ENCODE measurements at places on chromosomes 7 and 10.

DNA sequence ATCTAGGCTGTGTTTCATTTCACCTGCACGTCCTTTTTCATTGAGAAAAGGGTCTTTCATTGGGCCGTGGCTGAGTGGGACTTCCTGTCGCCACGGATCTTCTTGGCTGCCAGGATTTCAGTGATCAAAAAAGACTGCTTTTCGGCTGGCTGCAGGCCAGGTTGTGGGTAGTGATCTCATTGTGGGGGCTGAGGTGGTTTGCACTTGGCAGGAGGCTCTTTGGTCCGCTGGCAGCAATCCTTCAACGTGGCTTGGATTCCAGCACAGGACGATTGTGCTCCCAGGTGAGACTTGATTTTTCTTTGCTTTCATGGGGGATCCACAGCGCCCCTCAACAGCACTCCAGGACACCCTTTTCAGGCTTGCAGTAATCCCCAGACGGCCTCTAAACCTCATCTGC, 29.0 kb upstream of the ZNF273 start:
- no peak for DNase-seq

- peak; percentile 76 for DNase-seq
Measured at GRCh38 chr7:8217200-8218068, 44.5 kb downstream of the ICA1 start.

GRCh38 chr7:24411226-24411625, 127.2 kb downstream of the NPY start:
- DNase-seq, result no peak

- peak; percentile 38 for DNase-seq
Measured at GRCh38 chr10:110803830-110804338, 67.8 kb upstream of the PDCD4 start.

GRCh38 chr10:103145860-103146466, 47.1 kb downstream of the NT5C2 start:
- DNase-seq, result no peak

- DNase-seq, result no peak
Measured at GRCh38 chr7:25884265-25884828, 267.7 kb upstream of the NFE2L3 start.

- DNase-seq, result no peak
Measured at GRCh38 chr7:17632384-17632783, 307.9 kb downstream of the SNX13 start.

GRCh38 chr7:137656227-137656849, 190.4 kb downstream of the DGKI start:
- peak; percentile 75 for DNase-seq

DNA sequence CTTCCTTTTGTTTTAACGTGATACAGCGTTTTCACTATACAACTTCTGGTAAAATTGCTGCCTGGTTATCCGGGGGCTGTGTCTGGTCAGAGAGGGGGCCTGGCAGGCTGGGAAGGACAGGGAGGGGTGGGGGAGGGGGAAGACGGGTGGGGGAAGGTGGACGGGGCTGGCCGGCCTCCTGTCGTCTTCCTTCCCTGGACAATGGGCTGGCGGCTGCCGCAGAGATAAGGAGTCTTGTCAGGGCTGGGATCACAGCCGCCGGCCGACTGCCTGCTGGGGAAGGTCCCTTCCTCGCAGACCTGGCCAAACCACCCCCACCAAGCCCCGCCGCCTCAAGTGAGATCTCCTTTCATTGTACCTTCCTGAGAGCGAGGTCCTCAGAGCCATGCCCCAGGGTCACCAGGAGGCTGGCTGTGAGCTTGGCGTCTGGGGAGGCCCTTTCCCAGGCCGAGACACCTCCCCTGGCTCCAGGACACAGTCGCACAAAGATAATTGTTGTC, 151.2 kb upstream of the TNRC18 start:
- DNase-seq, result no peak

DNA sequence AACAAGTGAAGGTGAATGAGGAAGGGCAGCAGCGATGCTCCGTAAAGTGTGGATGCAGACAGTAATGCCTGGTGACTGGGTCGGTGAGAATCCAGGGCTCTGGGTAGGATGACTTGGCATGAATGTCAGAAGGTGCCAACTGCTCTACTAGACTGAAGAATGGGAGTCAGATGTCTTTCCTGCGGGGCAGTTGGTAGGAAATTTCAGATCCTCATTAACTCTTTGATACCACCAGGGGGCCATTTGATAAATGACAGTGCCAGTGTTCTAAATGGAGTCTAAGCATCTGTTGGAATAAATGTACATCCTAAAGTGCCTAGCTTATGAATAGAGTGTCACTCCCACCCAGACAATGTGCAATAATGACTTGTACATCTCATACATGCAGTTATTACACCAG, 462.0 kb downstream of the GRM8 start:
- no peak for DNase-seq

GRCh38 chr10:107899075-107899474, 734.6 kb upstream of the SORCS1 start:
- DNase-seq, result no peak

GRCh38 chr7:94621120-94621519, 34.8 kb downstream of the SGCE start:
- no peak for DNase-seq

DNA sequence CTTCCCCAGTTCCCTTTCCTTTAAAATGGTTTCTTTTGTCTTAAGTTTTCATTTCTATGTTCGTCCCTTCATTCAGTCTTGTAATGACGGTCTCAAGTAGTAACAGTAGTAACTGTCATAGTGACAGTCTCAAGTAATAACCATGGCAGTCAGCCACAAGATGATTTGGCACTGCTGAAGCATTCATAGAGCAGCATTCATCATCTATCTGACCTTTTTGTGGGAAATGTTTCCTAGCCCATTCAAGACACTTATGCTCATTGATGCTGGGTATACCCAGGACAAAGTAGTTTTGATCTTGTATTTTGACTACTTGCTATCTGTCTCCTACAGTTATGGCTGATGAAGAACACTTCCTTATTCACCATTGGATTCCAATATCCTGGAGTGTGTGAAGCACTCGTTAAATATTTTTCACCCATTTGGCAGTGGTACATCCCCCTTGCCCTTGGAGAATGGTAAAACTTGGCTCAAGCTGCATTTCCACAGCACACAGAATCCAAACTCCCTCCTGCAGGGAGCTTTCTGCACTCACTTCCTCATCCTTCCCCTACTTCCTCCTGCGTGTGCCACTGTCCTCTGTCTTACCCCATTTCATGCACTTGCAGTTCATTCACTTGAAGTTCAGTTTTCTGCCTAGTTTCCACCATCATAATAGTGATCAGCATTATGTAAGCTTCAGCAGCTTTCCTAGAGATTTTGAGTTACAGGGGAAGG, 19.0 kb downstream of the GIMAP4 start:
- no peak for DNase-seq

GRCh38 chr10:121313119-121313875, 284.9 kb downstream of the FGFR2 start:
- DNase-seq, result no peak

DNA sequence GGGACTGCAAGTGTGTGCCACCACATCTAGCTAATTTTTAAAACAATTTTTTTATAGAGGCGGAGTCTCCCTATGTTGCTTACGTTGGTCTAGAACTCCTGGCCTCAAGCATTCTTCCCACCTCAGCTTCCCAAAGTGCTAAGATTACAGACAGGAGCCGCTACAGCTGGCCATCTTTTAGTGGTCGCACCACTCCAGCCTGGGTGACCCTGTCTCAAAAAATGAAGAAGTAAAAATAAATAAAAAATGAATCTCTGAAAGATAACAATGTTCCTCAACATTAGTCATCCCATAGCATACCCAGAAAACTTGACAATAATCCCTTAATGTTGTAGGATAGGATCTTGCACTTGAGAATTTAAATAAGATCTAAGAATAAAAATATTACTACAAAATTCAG, 18.2 kb downstream of the WBP1L start:
- DNase-seq, result no peak

GRCh38 chr10:14325325-14325955, 5.3 kb downstream of the FRMD4A start:
- DNase-seq, result peak; percentile 51

DNA sequence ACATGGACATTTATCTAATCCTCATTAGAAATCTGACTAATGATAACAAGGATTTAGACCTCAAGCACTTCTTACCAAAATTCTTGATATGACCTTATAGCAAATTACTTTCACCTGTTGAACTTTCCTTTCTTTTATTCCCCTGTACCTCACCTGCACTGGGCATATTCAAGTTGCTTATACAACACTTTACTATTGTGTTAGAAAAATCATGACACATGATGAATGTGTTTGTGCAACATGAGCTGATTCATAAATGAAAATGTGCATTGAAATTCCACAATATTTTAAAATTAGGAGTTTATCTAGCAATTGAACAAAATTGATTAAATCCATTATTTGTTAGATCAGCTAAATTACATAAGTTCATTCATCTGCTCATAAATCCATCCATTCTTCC, 160.6 kb downstream of the CFTR start:
- DNase-seq, result no peak

Measured in activated CD4-positive, alpha-beta T cell treated with anti-CD3 and anti-CD28 coated beads, Interleukin-10, Interleukin-2, amounts not matched to agents 100 ng/mL and 50 ng/mL, durations not matched to agents 16 hours and 8 hours (primary cell).